ENCODE measurements at places on chromosomes 1 and 21. TPM values are rescaled to one million over a fixed set of nuclear protein-coding genes. Genes with fewer than 3 reads are reported as not detected.
A peak's percentile ranks its signal among the peaks of the same experiment; 100 is the strongest.

DNA sequence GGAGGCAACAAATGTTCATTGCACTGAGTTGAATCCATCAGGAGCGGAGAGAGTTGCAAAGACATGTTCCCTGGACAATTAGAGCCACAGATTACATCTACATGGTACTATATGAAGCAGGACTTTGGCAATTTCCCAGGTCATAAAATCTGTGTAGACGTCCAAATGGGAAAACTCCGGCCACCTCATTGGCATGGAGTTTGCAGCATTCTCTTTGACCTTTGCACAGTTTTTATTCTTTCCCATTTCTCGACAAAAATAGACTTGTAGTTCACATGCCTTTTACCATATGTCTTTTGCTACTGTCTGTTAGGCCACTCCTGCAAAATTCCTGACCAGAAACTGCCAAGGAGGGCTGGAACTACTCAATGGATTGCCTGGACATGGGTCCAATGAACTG is 48.2 kb downstream of the UBE2T start:
- H3K4me1 ChIP-seq = no peaks in the 10 kb centered on the region
- H3K4me3 ChIP-seq = no peak overlapping the region
- H3K27ac ChIP-seq = no peak overlapping the region
- no peaks in the 10 kb centered on the region for H3K36me3 ChIP-seq
- no peaks in the 10 kb centered on the region for H3K27me3 ChIP-seq

The MAP3K21 gene
- total RNA-seq = 0.71 TPM

The SPATA46 gene
- total RNA-seq = not detected

DNA sequence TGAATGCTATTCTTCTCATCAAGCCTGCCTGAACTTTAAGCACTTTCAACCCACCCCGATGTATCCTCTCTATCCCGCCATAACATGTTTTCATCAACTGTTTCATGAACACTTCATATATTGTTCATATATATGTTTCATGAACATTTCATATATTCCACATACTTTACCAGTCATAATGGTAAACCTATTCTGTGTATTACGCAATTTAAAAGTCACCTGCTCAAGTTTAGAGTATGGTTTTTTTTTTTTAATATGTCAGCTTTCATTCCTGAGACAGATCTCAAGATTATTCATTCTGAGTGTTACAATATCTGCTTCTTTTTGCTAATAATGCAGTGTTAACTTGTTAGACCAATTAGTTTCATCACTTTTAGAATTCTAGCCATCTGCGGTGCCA is 140.7 kb downstream of the SIPA1L2 start:
- DNase-seq = no peak
- peaks cover 7% of the 10 kb centered on the region for H3K36me3 ChIP-seq
- peaks cover 20% of the 10 kb centered on the region for H3K4me1 ChIP-seq
- H3K4me3 ChIP-seq = no peak overlapping the region

GRCh38 chr1:218886101-218886871 is 287.4 kb upstream of the LYPLAL1 start:
- H3K4me3 ChIP-seq = no peak overlapping the region
- H3K36me3 ChIP-seq = no peaks in the 10 kb centered on the region
- H3K27ac ChIP-seq = no peak overlapping the region
- peaks cover 18% of the 10 kb centered on the region for H3K4me1 ChIP-seq
- peak; percentile 75 for DNase-seq

The GPA33 gene
- total RNA-seq = 0.36 TPM

The TSPEAR gene
- total RNA-seq = not detected

GRCh38 chr1:157369808-157370521 is 182.3 kb downstream of the FCRL5 start:
- no peak overlapping the region for H3K27ac ChIP-seq
- H3K36me3 ChIP-seq = no peaks in the 10 kb centered on the region
- H3K4me3 ChIP-seq = no peak overlapping the region

GRCh38 chr1:25743164-25744139 is 56.5 kb upstream of the SELENON start:
- H3K36me3 ChIP-seq = no peaks in the 10 kb centered on the region
- DNase-seq = peak; percentile 97
- no peak overlapping the region for H3K4me3 ChIP-seq
- no peaks in the 10 kb centered on the region for H3K27me3 ChIP-seq

GRCh38 chr21:44059710-44060109 is 47.5 kb upstream of the PWP2 start:
- no peak overlapping the region for H3K4me3 ChIP-seq
- peaks cover 13% of the 10 kb centered on the region for H3K36me3 ChIP-seq
- DNase-seq = no peak
- H3K4me1 ChIP-seq = no peaks in the 10 kb centered on the region
- no peaks in the 10 kb centered on the region for H3K27me3 ChIP-seq

GRCh38 chr1:96130432-96130831 is 591.2 kb upstream of the PTBP2 start:
- H3K4me3 ChIP-seq = no peak overlapping the region
- no peaks in the 10 kb centered on the region for H3K4me1 ChIP-seq
- H3K36me3 ChIP-seq = no peaks in the 10 kb centered on the region
- DNase-seq = no peak

The EXO1 gene
- 0.27 TPM for total RNA-seq
